Brain (organoid and tissue), 16 donors: ENCODE measurements at places on chromosomes 3 and 15.

GRCh38 chr3:176587089-176587488, 610.2 kb downstream of the TBL1XR1 start:
- DNase-seq = no peak

GRCh38 chr3:132606085-132606484, 9.0 kb downstream of the ACKR4 start:
- no peak for DNase-seq

DNA sequence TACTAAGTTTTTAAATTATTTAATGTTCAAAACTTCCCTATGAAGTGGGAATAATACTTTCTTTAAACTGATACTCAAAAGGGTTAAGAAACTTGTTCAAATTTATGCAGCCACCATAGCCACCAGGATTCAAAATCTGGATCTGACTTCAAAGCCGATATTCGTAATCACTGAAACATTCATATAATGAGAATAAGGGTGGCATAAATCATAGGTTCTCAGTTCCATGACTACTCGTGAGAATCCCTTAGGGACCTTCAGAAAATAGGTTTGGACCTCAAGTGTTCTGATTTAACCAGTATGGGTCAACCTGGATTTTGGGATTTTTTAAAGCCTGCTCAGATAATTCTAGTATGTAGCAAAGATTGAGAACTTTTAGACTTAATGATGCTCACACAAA, 160.6 kb downstream of the RBMS3 start:
- no peak for DNase-seq

DNA sequence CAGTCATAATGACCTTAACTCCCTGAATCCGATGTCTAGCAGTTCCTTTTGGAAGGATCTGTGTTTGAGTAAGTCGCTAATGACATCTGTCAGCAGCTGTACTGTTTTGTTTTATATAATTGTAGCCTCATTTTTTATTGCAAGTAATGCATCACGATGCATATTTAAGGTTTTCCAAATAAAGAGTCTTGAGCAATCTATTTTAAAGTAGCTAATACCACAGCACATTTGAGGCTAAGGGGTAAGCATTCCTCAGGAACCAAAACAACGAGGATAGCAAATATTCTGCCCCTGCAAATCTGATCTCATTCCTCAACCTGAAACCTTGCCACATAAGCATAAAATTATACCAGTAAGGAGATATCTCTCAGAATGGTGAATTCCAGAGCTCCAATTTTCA, 98.7 kb downstream of the TBC1D5 start:
- DNase-seq = no peak

GRCh38 chr3:134334231-134334900, 39.9 kb downstream of the AMOTL2 start:
- DNase-seq = no peak

DNA sequence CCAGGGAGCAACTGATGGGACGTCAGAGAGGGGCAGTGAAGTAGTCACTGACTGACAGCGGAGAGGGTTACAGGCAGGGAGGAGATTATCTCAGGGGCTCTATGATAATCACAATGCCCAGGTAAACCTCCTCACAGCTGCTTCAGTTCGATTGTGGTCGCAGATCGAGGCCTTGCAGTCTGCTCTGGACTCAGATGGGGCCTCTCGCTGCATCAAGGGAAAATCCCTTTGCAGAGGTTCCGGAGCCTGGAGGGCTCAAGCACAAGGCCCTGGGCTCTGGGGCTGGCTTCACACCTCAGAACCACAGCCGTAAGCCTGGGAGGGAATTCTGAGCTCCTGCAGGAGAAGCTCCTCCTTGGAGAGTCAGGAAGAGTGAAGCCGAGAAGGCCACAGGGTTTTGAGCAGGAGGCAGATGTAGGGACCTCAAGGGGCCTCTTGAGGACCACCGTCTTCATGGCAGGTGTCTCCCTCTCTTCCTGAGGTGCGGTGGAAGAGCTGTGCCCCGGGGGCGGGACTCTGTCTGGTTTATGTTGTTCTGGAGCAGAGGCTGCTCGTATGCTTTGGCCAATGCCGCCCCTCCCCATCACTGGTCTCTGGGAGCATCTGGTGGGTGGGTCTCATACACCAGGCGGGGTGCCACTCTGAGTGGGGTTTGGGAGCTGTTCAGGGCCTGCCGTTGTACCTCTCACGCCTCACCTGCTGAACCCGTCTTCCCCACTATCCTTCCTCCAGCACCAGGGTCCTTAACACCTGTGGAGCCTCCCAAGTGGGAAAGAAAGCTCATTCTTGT, 19.5 kb upstream of the SNRPA1 start:
- DNase-seq = no peak

GRCh38 chr3:46883054-46883829, 5.7 kb downstream of the PTH1R start:
- DNase-seq = peak; percentile 55

DNA sequence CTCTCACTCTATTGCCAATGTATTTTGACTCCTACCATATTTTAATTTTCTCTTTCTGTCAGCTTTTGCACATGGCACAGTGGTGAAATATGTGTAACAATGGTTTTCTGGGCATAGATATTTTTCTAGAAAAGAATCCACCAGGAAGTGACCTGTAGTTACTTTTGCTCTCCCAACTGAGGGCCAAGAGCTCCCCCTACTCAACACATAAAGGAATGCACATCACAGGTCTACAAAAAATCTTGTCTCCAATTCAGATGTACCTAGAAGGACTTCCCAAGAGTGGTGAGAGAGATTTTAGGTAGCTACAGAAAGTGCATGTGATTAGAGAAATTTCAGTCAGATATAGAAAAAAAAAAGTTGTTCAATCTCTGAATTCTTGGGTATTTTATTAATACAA, 15.6 kb downstream of the CPA3 start:
- DNase-seq = no peak

DNA sequence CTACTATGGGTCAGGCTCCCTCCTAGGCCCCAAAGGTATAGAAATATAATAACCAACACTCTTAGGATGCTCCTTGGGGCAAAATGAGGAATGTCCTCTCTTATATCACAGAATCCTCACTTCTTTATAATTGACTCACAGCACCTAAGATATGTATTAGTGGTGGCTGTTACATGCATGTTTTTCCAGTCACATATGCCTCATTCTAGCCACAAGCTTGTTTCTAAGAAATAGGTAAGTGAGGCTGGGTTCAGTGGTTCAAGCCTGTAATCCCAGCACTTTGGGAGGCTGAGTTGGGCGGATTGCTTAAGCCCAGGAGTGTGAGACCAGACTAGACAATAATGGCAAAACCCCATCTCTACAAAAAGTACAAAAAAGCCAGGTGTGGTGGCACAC, 57.9 kb upstream of the PSMD6 start:
- no peak for DNase-seq

DNA sequence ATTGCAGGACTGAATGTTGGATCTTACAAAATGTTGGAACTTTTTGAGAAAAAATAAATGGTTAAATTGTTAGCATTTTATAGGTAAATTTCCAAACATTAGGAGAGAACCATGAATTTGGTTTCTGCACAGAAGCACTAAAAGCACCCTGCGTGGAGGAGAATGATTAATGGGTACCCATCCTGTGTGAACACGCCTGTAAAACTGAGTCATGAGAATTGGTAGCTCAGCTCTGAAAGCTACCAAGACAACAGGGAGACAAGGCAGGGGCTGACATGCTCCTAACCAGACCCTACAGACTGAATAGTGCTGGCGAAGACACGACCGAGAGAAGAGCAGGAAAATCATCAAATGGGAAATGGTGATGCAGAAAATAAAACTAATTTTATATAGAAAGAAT, 32.4 kb upstream of the MTMR10 start:
- no peak for DNase-seq

DNA sequence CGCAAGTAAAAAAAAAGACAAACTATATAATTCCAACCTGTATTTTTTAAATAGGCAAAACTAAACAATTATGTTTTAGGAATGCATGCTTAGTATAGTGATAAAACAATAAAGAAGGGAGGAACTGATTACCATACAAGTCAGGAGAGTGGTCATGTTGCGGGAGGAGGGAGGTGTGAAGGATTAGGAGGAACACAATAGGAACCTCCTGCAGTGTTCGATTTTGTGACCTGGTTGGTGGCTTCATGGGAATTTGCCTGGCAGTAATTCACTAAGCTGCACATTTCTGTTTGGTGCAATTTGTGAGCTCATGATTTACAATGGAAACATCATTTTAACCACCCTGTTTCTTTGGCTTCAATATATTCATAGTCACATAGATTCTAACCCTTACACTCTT, 78.3 kb downstream of the TPRA1 start:
- DNase-seq = no peak

DNA sequence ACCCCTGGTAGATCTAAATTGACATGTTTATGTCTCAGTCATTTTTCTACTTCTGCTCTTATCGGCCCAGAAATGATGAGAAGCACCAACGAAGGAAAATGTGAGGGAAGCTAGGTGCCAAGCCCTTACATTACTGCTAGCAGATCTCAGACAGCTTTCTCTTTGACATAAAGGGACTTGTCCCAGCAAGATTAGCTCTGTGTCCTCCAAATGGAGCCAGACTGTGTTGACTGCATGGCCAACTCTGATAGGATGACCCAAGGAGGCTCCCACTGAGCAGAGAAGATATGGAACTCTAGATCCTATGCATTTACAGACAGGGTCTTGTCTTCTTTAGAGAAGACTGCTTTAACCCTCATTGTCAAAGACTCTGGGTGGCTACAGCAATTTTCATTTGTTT, 2.8 kb upstream of the MCTP2 start:
- DNase-seq = no peak

- DNase-seq = no peak
Observed at GRCh38 chr3:58034738-58035523, 26.7 kb downstream of the FLNB start.

DNA sequence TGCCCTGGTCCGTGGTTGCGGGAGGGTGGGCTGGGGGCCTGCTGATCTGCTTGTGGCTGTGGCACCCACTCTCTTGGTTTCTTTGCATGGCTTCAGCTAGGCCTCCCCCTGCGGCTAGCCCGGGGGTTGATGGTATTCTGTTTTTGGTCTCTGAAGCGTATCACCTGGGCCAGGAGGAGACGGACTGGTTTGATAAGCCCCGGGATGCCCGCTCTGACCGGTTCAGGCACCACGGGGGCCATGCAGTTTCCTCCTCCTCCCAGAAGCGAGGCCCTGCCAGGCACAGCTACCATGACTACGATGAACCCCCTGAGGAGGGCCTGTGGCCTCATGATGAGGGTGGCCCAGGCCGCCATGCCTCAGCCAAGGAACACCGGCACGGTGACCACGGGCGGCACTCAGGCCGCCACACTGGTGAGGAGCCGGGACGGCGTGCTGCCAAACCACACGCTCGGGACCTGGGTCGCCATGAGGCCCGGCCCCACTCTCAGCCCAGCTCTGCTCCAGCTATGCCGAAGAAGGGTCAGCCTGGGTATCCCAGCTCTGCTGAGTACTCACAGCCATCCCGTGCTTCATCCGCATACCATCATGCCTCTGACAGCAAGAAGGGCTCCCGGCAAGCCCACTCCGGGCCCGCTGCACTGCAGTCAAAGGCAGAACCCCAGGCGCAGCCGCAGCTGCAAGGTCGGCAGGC, 11.3 kb upstream of the APEH start:
- no peak for DNase-seq

DNA sequence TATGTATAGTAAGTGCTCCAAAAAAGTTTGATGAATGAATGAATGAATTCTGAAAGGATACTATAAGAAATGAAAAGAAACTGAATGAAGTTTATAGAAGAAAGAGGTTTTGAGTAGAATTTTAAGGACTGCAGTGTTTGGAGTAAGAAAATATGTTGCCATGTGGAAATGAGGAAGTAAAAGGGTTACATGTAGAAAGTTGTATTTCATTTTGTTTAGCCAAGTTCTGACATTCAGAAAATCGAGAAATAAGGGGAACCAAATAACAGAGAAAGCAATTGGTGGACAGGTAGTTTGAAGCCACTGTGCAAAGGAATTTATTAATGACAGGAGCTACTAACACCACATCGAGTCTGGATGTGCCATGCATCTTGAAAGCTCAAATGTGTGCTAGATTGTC, 200.7 kb downstream of the SATB1 start:
- DNase-seq = no peak

DNA sequence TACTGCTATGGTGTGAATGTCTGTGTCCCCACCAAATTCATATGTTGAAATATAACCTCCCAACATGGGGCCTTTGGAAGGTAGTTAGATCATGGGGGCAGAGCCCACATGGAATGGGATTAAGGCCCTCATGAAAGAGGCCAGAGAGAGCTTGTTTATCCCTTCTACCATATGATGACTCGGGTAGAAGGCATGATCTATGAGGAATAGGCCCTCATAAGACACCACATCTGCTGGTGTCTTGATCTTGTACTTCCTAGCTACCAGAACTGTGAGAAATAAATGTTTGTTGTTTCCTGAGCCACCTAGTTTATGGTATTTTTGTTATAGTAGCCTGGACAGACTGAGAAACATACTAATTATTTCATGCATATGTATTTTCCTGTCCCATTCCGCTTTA, 51.9 kb downstream of the WWTR1 start:
- DNase-seq = no peak

- no peak for DNase-seq
Observed at GRCh38 chr3:155491696-155492095, 198.2 kb upstream of the STRIT1 start.

DNA sequence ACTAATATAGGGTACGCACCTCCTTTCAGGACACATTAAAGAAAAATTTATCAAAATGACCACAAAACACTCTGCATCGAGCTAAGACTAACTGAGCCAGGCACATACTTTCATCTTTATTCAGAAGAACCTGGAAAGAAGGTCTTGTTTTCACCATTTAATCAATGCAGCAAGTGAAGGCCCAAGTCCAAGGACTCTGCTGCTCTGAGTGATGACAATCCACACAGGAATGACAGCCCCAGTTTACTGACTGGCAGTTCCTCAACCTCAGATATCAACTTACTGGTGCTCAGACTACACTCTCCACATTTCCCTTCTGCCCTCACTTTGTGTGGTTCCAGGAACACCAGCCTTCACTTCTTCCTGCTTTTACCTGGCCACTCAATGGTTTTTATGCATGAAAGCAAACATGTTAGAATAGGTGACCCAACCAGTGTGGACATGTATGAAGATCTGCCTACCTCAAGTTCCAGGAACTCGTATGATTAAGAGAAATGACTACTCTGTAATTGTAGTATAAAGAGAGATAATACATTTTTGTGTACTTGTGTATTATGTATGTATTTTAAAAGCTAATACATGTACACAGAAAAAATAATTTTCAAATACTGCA, 29.1 kb upstream of the RASA2 start:
- DNase-seq = no peak

DNA sequence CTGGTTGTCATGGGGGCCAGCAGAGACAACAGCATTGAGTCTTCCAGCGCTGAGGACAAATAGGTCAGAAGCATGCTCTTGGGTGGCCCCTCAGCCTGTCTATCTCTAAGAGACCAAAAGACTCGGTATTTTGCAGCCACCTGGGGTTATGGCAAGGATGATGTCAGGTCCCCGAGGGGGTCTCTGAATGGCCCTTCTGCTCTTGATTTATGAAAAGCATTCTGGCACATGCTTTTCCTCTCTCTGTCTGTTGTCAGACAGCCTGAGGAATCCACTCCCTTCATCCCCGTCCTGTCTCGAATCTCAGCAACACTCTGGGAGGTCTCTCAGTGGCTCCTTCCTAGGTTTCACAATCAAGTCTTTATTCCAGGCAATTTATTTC, 156.6 kb upstream of the RGMA start:
- DNase-seq = no peak

GRCh38 chr15:66839506-66840112, 137.6 kb downstream of the SMAD6 start:
- no peak for DNase-seq

- no peak for DNase-seq
Observed at GRCh38 chr15:78007964-78008886, 69.3 kb downstream of the TBC1D2B start.
